ENCODE measurements at places on chromosomes 11 and 22. TPM values are rescaled to one million over a fixed set of nuclear protein-coding genes. Genes with fewer than 3 reads are reported as not detected.

DNA sequence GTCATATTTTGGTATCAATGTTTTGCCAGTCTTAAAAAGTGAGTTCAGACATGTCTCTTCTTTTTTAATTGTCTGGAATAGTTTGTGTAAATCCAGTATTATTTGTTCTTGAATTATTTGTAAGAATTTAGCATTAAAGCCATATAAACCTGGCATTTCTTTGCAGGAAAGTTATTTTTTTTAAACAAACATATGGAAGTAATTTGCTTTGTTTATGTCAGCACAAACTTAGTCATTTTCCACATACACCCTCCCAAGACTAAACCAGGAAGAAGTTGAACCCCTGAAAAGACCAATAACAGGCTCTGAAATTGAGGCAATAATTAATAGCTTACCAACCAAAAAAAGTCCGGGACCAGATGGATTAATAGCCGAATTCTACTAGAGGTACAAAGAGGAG, 9.1 kb upstream of the CCDC81 start:
- DNase-seq: no peak

DNA sequence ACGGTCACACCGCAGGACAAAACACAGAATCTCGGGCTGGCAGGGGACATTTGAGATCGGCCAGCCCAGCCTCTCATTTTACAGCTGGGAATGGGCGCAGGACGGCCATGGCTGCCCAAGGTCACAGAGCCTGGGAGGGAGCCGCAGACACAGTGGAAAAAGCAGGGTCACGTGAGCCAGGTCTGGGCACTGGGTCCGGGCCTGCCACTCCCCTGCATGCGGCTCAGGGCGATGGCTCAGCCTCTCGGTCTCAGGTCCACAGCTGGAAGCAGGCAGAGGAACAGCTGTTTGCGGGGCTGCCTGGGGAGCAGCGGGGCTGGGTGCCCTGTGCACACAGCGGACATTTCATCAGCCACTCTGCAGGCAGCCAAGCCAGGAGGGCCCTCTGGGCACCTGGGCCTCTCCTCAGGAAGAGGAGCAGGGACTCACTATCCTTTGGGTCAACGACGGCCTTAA, 10.4 kb upstream of the PPARA start:
- DNase-seq: no peak

- DNase-seq: peak; percentile 87
Observed at GRCh38 chr22:19853879-19854777, 546 bp downstream of the GNB1L start.

- DNase-seq: no peak
Observed at GRCh38 chr22:36673821-36674220, 29.7 kb downstream of the CACNG2 start.

DNA sequence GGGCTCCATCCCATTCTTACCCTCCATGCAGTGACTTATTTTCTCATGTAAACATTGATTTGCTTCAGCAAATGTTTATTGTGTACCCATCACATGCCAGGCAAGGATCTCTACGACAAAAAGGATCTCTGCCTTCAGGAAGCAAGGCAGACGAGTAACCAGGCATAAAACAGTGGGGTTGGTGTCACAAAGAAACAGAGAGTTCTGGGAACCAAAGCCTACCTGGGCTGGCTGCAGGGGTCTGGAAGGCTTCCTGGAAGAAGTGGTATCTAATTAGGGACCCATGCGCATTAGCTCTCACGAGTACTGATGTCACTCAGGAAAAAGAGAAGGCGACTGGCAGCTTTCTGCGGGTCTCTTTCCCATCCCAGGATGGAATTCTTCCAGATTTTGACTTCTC, 44.5 kb downstream of the KIAA1671 start:
- no peak for DNase-seq

DNA sequence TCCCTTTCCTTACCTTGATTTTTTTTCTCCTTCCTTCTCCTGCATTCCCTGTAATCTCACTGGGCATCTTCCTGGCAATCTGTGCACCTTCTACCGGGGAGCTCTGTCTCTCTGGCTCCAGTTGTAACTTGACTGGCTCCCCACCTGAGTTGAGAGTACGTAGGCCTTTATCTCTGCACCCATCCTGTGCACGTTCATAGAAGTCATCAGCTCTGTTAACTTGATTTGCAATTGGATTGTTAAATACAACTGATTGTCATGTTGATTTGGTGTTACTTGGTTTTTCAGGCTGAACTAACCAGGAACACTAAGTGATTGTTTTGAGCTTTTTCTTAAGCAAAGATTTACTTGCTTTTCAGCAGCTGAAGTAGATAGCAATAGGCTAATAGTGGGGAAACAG, 11.8 kb downstream of the SWAP70 start:
- DNase-seq: no peak

DNA sequence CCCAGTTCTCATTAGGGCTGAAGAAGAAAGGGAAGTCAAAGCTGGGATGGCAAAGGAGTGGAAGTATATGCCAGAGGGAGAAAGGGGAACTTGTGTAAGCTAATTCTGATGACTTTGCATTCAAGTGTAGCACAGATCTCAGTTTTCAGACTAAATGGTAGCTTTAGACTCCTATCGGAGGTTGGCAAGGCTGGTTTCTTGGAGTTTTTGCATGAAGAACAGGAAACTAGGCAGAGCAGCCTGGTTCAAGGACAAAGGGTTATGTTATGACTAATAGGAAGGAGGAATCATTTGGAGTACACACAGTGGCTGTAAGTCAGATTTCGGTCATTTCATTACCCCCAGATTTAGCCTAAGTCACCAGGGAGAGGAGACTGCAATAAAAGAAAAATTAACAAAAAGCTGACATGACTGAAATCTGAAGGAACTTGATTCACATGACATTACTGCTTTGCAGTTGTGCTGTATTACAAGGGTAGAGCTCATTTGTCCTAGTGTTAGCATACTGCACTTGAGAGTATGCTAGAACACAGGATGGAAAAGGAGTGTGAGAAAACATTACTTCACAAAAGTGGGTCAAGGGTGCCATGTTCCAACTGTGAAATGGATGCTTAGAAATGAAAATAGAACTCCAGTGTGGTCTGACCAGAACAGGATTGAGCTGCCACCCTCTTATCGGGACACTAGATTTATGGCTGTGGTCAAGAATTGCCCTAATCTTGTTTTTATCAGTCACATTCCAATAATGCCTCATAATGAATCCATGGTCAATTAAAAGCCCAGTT, 23.6 kb downstream of the ADM start:
- peak; percentile 39 for DNase-seq

GRCh38 chr11:93396316-93396715, 65.8 kb downstream of the DEUP1 start:
- no peak for DNase-seq

- no peak for DNase-seq
Observed at GRCh38 chr11:2690596-2691354, 9.0 kb downstream of the KCNQ1OT1 start.

DNA sequence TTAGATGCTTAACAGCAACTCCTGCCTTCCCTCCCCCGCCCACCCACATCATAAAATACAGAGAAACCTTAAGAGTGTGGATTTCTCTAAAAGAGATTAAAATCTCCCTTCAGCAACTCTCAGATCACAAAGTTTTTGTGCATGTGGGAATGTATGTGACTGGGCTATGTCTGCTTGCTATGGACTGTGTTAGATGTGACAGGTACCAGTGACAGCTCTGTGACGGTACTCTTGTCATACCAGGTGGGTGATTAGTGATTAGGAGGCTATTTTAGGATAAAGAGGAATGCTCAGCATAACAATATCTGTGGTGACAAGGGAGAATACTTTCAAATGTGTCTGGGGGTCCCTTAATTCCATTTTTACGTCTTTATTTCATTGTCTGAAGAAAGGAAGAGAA, 60.2 kb downstream of the SYT9 start:
- no peak for DNase-seq

GRCh38 chr11:63710476-63711217, 29.3 kb downstream of the RTN3 start:
- no peak for DNase-seq

- DNase-seq: no peak
Observed at GRCh38 chr11:125348674-125349309, 147.3 kb downstream of the FEZ1 start.

GRCh38 chr22:38973289-38974169, 8.6 kb upstream of the APOBEC3B start:
- DNase-seq: peak; percentile 82

GRCh38 chr11:118639899-118640298, 32.5 kb downstream of the PHLDB1 start:
- no peak for DNase-seq

DNA sequence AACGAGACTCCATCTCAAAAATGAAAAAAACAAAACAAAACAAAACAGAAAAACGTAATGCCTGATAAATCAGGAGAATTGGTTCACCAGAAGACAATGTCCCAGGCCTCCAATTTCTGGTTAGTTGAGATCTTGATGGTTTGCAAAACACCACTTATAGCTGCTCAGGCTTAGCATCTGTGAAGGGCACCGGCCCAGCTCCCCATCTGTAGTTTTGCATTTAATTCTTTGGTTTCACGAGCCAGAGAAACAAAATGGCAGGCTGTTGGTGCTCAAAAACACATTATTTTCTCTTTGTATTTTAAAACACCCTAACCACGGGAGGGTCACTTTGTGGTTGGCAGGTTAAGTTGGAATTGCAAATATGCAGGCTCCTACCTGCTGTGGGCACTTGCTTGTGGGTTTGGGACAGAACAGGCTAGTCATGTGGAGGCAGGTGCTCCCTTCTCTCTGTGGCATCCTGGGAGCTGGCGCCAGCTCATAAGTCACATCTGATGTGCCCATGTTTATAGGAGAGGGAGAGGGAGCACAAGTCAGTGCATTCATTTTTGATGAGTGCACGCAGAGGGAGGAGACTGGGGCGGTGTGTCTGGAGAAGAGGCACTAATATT, 145.9 kb downstream of the CEP164 start:
- no peak for DNase-seq

DNA sequence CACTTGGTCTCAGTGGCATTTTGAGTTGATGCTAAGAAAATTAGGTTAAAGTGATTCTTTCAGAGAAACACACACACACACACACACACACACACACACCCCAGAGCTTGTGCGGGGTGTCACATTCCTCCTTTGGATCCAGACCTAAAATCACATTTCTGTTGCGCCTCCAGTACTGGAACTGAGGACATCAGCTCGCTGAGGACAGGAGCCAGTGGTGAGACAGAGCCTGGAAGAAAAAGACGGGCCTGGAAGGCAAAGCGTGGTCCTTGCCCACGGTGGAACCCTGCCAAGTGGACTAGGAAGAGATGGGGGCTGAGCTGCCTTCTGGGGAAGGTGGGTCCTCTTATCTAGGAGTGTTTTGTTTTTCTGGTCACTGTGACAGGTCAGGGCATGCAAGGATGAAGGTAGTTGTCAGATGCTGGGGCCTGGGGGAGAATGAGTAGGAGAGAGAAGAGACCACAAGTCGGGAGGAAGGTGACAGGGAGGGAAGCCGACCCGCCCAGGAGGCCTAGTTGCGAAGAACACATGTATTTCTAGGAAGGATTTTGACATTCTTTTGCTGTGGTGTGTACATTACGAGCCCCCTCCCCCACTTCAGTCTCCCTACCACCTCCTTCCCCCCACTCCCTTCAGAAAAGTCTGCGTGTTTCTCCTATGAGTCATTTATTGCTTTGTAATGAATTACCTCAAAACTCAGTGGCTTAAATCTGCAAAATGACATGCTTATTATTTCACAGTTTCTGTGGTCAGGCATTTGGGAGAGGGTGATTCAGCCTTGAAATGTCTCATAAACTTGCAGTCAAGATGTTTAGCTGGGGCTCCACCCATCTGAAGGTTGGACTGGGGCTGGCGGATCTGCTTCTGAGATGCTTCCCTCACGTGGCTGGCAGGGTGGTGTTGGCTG, 4.8 kb upstream of the ELFN2 start:
- DNase-seq: no peak

DNA sequence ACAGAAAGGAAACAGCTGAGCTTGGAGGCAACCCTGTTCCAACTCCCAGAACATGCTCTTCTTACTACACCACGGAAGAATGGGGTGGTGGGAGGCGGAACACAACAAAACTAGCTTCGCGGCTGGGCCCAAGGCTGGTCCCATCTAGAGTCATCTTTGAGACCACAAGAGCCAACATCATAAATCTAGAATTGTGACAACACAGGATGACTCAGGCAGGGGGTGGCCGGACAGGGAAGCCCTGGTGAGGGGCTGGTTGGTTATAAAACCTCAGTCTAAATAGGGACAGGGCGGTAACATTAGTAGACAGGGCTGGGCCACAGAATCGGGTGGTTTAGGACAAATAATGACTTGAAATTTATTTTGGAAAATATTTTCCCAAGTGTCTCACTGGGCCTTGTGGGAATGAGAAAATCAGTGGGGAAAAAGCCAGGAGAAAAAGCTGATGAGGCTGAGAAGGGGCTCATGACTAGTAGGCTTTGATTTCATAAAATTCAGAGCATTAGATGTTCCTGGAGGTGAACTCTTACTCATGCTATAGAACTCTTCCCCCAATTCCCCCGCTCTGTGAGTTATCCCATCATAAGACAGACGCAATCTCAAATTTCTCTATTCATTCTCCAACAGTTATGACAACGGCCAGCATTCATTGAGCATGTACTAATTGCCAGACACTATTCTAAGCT, 151.8 kb upstream of the TIMP3 start:
- DNase-seq: no peak

- no peak for DNase-seq
Observed at GRCh38 chr22:31337178-31337577, 9.0 kb downstream of the PATZ1 start.

DNA sequence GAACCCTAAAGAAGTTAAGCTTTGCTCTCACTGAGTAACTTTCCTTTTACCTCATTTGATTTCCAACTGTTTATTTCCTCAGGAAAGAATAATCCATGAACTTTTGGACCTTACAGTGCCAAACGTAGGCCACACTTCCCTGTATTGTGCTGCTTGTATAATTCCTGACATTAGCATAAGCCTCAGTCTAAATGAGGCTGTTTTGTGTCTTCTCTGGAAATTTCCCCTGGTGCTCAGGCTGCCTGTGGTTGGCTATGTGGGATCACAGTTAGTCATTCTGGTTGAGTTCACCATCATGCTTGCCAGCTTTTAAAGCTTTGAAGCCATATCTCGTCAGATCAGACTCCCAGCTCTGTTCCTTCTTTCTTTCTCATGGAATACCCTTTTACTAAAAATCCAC, 107.0 kb downstream of the FAM76B start:
- DNase-seq: no peak

GRCh38 chr22:30868663-30869385, 99.8 kb downstream of the MORC2 start:
- no peak for DNase-seq

THY1 gene
- total RNA-seq: 14.9 TPM

NAALAD2 gene
- 0.78 TPM for total RNA-seq

ATP5MG gene
- total RNA-seq: 73.9 TPM

CCDC82 gene
- total RNA-seq: 14.0 TPM

LRRC32 gene
- total RNA-seq: 19.1 TPM

RBMXL2 gene
- total RNA-seq: not detected

CRYBA4 gene
- total RNA-seq: not detected

CADM1 gene
- 14.1 TPM for total RNA-seq

MYO18B gene
- total RNA-seq: under 0.01 TPM

ANO9 gene
- 0.32 TPM for total RNA-seq

MUC5B gene
- total RNA-seq: under 0.01 TPM

OR2AG2 gene
- total RNA-seq: not detected

OR10D3 gene
- not detected for total RNA-seq

CNGA4 gene
- total RNA-seq: not detected

Measured in esophagus muscularis mucosa (tissue), 4 donors.